ENCODE measurements at places on chromosomes 2 and 18. TPM values are rescaled to one million over a fixed set of nuclear protein-coding genes. Genes with fewer than 3 reads are reported as not detected.

EFHD1 gene
- total RNA-seq = 2.3 TPM

CHRNG gene
- total RNA-seq = not detected

CYRIA gene
- total RNA-seq = 0.06 TPM

RPL31 gene
- total RNA-seq = 2,259 TPM

SCN7A gene
- total RNA-seq = not detected

TRIM43 gene
- not detected for total RNA-seq

DLX1 gene
- 4.3 TPM for total RNA-seq

TMEM163 gene
- 0.13 TPM for total RNA-seq

RETSAT gene
- 55.9 TPM for total RNA-seq

ZNF521 gene
- total RNA-seq = not detected

CARF gene
- 0.88 TPM for total RNA-seq

SDC1 gene
- 223 TPM for total RNA-seq

C2orf68 gene
- total RNA-seq = 19.6 TPM

SLC9A2 gene
- 3.1 TPM for total RNA-seq

LYPD6B gene
- not detected for total RNA-seq

ASB18 gene
- total RNA-seq = not detected

POTEF gene
- 0.03 TPM for total RNA-seq

FOXD4L1 gene
- 0.58 TPM for total RNA-seq

KIF5C gene
- total RNA-seq = 0.42 TPM

NT5DC4 gene
- not detected for total RNA-seq

AGXT gene
- not detected for total RNA-seq

CD302 gene
- total RNA-seq = 2.5 TPM

GCG gene
- total RNA-seq = not detected

IKZF2 gene
- 0.72 TPM for total RNA-seq

DSG4 gene
- total RNA-seq = not detected

KRTCAP3 gene
- total RNA-seq = 1.1 TPM

KHK gene
- total RNA-seq = 6.9 TPM

PLGLB2 gene
- total RNA-seq = 0.16 TPM

HRH4 gene
- 0.02 TPM for total RNA-seq

POMC gene
- not detected for total RNA-seq

ALKAL2 gene
- not detected for total RNA-seq

TMEFF2 gene
- total RNA-seq = 0.26 TPM

PARD6G gene
- total RNA-seq = 3.4 TPM

DNER gene
- 7.0 TPM for total RNA-seq

EPB41L3 gene
- total RNA-seq = 0.44 TPM

AQP12A gene
- not detected for total RNA-seq

CBLN2 gene
- 0.07 TPM for total RNA-seq

CYBRD1 gene
- total RNA-seq = 35.6 TPM

RUFY4 gene
- total RNA-seq = not detected

MC5R gene
- not detected for total RNA-seq

RAB17 gene
- 0.38 TPM for total RNA-seq

HOXD13 gene
- total RNA-seq = 0.15 TPM

OBSL1 gene
- total RNA-seq = 24.0 TPM

SLC9A4 gene
- total RNA-seq = not detected
